Lung (tissue), 17 donors: ENCODE measurements at places on chromosomes 4 and X. TPM values are rescaled to one million over a fixed set of nuclear protein-coding genes. Genes with fewer than 3 reads are reported as not detected.

The HDAC8 gene
- 60.6 TPM for total RNA-seq

The COL4A6 gene
- 2.7 TPM for total RNA-seq

The PLP1 gene
- total RNA-seq: 0.52 TPM

The TREX2 gene
- total RNA-seq: 1.2 TPM

The ZNF157 gene
- total RNA-seq: 0.40 TPM

The SULT1B1 gene
- total RNA-seq: 11.0 TPM

The RENBP gene
- 53.5 TPM for total RNA-seq

The GRIA2 gene
- total RNA-seq: 5.6 TPM

The TCEAL7 gene
- 1.8 TPM for total RNA-seq

The XPNPEP2 gene
- total RNA-seq: 1.9 TPM

The MMRN1 gene
- 35.3 TPM for total RNA-seq

The BEX4 gene
- 49.4 TPM for total RNA-seq

The TGIF2LX gene
- total RNA-seq: not detected

The GC gene
- 2.1 TPM for total RNA-seq

The PNPLA4 gene
- 13.5 TPM for total RNA-seq

The PABPC1L2B gene
- not detected for total RNA-seq

The FABP2 gene
- total RNA-seq: not detected

The ETDB gene
- total RNA-seq: not detected

The MAGEA4 gene
- total RNA-seq: not detected

The PLAC8 gene
- total RNA-seq: 72.4 TPM

The GPR50 gene
- not detected for total RNA-seq

The EMD gene
- total RNA-seq: 66.9 TPM

The CDKL5 gene
- 37.3 TPM for total RNA-seq

The MXRA5 gene
- total RNA-seq: 4.4 TPM

The RASSF6 gene
- 7.6 TPM for total RNA-seq

The SPINK2 gene
- total RNA-seq: not detected

The CCSER1 gene
- total RNA-seq: 23.0 TPM

The CNGA1 gene
- 0.06 TPM for total RNA-seq

The SHISA3 gene
- total RNA-seq: 2.2 TPM

The CT45A1 gene
- total RNA-seq: not detected

The ITGB1BP2 gene
- total RNA-seq: 2.7 TPM

The UCP1 gene
- 0.40 TPM for total RNA-seq

The INTU gene
- 37.0 TPM for total RNA-seq

The EFHC2 gene
- total RNA-seq: 7.5 TPM

The FMR1NB gene
- total RNA-seq: not detected

The HTN3 gene
- total RNA-seq: not detected

The NR3C2 gene
- 19.5 TPM for total RNA-seq

The PRSS48 gene
- total RNA-seq: not detected

The CXCR3 gene
- 0.74 TPM for total RNA-seq
